Right lobe of liver (tissue), 6 donors: ENCODE measurements at places on chromosomes 12 and 14.

- no peak overlapping the region for H3K4me3 ChIP-seq
- no peak overlapping the region for H3K27ac ChIP-seq
Measured at GRCh38 chr14:88142997-88143396, 138.1 kb downstream of the GPR65 start.

DNA sequence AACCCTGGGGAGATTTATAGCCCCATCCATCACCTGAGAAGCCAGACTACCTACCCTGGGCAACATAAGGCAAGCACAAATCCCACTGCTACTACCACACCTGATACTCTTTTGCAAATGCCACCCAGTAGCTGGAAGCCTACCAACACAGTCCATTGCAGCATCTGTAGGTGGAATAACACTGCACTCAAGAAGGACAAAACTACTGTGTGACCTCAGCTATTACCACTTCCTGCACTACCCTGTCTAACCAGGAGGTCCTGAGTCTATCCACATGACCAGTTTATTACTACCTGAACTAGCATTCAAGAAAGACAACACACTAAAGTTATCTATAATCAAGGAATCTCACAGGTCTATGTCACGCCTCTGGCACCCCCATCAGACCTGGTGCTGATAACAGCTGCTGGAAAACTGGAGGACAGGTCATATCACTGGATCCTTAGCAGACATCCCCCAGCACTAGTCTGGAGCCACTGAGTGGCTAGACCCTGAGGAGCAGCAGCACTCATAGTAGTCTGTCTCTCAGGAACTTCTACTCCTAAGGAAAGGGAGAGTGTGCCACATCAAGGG, 2.9 kb upstream of the CLEC1A start:
- H3K4me3 ChIP-seq = no peak overlapping the region
- H3K27ac ChIP-seq = no peak overlapping the region
- no peaks in the 10 kb centered on the region for H3K27me3 ChIP-seq
- no peaks in the 10 kb centered on the region for H3K36me3 ChIP-seq
- peaks cover 12% of the 10 kb centered on the region for H3K4me1 ChIP-seq

- no peaks in the 10 kb centered on the region for H3K36me3 ChIP-seq
- H3K27ac ChIP-seq = no peak overlapping the region
- no peak for DNase-seq
- no peaks in the 10 kb centered on the region for H3K4me1 ChIP-seq
Measured at GRCh38 chr12:60231303-60231702, 635.5 kb downstream of the SLC16A7 start.

DNA sequence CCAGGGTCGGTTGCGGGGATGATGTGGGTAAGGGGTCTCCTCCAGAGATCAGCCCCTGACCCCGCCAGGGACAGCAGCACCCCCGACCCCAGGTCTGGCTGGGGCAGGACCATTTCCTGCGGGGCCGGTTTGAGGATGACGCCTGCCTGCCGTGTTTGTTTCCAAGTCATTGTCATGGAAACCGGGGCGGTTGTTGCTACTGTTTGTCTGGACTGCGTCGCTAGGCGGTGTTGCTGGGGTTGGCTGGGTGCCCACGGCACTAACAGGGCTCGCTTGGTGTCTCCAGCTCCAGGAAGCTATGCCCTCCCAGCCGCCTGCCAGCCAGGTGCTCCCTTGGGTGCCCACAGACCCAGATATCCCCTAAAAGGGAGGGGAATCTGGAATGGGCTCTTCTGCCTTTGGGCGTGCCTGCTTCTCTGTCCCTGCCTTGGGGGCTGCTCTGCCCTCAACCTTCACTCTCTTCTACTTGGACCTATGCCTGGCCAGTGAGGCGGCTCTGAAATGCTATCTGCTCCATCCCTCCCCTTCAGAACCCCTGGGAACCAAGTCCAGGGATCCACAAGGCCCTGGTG, 4.7 kb upstream of the CRIP1 start:
- peaks cover 23% of the 10 kb centered on the region for H3K4me1 ChIP-seq
- H3K27ac ChIP-seq = peak overlapping the region; percentile 67
- no peaks in the 10 kb centered on the region for H3K27me3 ChIP-seq

GRCh38 chr12:69633061-69633460, 22.4 kb upstream of the LRRC10 start:
- H3K4me1 ChIP-seq = no peaks in the 10 kb centered on the region
- DNase-seq = no peak
- H3K27me3 ChIP-seq = no peaks in the 10 kb centered on the region
- no peak overlapping the region for H3K27ac ChIP-seq
- H3K4me3 ChIP-seq = no peak overlapping the region

- no peak overlapping the region for H3K27ac ChIP-seq
- no peaks in the 10 kb centered on the region for H3K36me3 ChIP-seq
- no peak overlapping the region for H3K4me3 ChIP-seq
- DNase-seq = no peak
- no peaks in the 10 kb centered on the region for H3K4me1 ChIP-seq
- no peaks in the 10 kb centered on the region for H3K27me3 ChIP-seq
Measured at GRCh38 chr14:53167602-53168328, 14.6 kb upstream of the DDHD1 start.

- no peaks in the 10 kb centered on the region for H3K36me3 ChIP-seq
- no peaks in the 10 kb centered on the region for H3K27me3 ChIP-seq
- no peak overlapping the region for H3K27ac ChIP-seq
Measured at GRCh38 chr14:21671371-21671770, 2.2 kb downstream of the OR4E1 start.

DNA sequence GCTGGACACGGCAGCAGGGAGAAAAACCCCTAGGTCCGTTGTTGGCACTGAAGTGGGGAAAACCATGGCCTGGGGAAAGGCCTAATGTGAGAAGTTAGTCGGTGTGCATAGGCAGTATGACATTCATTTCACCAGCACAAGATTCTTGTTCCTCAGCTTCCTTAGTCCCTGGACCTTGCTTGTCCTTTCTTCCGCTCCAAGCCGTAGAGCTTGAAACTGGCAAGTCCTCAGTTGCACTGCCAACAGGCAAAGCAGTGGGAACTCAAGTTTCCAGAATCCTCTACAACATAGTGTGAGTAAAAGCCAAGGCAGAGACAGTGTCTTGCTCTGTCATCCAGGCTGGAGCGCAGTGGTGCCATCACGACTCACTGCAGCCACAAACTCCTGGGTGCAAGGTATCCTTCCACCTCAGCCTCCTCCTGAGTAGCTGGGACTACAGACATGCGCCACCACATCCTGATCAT, 138.5 kb upstream of the AMIGO2 start:
- no peak overlapping the region for H3K4me3 ChIP-seq
- no peaks in the 10 kb centered on the region for H3K36me3 ChIP-seq

DNA sequence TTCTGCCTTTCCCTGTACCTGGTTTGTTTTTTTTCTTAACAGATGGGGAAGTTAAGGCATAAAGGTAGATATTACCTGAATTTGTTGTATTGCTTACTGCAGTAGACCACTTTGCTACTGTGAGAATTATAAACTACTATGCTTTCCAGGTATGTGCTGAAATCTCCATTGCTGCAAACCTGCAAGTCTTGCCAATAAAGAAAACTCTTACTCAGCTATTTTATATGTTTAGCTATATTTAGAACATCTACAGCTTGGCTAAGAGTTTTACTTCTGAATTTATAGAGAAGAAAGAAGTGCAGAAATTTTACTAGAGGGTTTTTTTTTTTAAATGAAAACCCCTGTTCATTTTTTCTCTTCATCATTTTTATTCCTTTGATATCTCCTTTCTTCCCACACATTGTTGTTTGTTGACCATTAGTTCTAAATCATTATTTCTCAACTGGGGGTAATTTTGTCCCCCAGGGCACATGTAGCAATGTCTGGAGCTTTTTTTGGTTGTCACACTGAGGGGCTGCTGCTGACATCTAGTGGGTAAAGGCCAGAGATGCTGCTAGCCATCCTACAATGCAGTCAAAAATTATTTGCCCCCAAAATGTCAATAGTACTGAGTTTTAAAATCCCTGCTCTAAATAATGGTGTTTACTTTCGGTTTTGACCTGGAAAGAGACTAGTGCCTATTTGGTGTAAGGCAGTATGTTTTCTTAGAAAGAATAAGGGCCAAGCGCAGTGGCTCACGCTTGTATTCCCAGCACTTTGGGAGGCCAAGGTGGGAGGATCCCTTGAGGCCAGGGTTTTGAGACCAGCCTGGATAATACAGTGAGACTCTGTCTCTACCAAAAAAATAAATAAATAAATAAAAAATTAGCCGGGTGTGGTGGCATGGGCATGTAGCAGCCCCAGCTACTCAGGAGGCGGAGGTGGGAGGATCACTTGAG, 48.6 kb downstream of the PCNX1 start:
- H3K4me3 ChIP-seq = no peak overlapping the region
- DNase-seq = no peak
- H3K27ac ChIP-seq = no peak overlapping the region
- H3K4me1 ChIP-seq = peaks cover 16% of the 10 kb centered on the region

- no peaks in the 10 kb centered on the region for H3K36me3 ChIP-seq
- H3K4me3 ChIP-seq = no peak overlapping the region
- H3K27me3 ChIP-seq = no peaks in the 10 kb centered on the region
- no peak for DNase-seq
Measured at GRCh38 chr12:52226446-52226845, 6.6 kb upstream of the KRT7 start.

DNA sequence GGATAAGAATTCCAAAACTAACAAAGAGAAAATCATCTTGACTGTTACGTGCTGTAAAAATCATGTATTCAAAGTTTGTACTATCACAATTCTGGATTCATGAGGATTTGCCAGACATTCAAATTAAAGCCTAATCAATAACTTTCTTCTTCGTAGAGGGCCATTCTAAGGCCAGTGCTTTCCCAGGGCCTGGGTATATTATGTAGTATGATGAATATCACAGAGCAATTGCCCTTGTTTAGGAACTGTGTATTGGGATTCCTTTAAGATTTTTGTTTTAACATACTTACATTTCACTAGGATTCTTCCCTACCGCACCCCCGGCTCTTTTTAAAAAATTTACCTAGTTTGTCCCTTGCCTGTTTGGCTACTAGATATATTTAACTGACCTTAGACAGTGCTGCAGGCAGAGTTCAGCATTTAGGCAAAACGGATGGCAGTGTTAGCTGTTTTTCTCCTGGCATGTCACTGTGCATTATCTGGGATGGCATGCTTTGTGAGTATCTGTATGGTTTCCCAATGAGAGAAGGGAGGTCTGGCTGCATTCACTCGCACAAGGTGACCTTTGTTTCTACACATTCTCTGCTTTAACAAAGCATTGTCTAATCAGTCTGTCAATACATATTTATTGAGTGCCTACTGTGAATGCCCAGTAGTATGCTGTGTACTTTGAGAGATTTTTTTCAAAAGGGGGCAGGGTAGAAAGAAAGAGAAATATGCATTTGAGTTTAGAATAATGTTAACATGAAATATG, 63.3 kb downstream of the ERC1 start:
- no peaks in the 10 kb centered on the region for H3K36me3 ChIP-seq
- no peaks in the 10 kb centered on the region for H3K27me3 ChIP-seq
- H3K27ac ChIP-seq = peak overlapping the region; percentile 8
- DNase-seq = peak; percentile 56
- H3K4me3 ChIP-seq = no peak overlapping the region

DNA sequence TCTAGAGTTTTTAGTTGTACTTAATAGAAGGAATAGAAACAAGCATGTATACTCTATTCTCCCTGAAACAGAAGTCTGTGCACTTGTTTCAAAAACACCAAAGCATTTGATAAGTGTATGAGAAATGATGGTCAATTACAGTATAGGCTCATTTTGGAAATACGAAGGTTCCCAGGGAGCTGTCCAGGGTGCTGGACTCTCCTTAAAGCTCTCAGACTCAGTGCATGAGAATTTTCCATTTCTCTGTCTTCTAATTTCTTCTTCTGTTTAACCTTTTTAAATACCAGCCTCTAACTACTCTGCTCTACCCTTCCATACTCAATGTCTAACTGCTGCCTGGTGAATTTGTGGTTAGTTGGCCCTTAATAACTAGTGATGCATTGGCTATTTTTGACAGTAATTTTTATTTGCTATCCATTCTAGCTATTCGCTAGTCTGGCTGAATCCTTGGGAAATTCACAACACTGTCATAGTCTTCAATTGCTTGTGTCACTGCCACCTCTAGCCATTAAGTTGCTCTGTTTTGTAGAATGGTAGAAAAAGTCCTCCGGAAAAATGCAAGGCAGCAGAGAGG, 229.2 kb downstream of the NRXN3 start:
- no peaks in the 10 kb centered on the region for H3K27me3 ChIP-seq
- no peaks in the 10 kb centered on the region for H3K4me1 ChIP-seq
- no peak for DNase-seq
- H3K27ac ChIP-seq = no peak overlapping the region
